ENCODE measurements at places on chromosomes 3 and 15.

DNA sequence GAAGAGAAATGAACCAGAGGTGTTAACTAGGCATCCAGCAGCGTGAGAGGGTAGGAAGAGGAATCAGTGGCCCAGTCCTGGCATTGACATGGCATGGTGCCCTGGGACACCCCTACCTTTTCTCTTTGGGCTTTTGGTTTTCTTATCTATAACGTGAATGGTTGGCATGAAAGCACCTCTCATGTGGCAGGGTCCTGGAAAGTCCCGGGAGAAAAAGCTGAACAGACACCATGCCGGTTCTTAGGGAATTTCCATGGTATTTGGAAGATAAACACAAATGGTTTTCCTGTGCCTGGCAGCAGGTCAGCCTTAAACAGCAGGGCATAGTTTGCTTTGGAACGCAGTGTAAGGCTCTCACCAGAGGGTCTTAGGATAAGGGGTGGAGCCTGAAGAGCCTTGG, 15.4 kb downstream of the ARNT2 start:
- no peak for DNase-seq

- no peak for DNase-seq
Measured at GRCh38 chr3:50327129-50327528, 894 bp downstream of the TUSC2 start.

GRCh38 chr15:78997981-78998499, 53.2 kb upstream of the CTSH start:
- no peak for DNase-seq

DNA sequence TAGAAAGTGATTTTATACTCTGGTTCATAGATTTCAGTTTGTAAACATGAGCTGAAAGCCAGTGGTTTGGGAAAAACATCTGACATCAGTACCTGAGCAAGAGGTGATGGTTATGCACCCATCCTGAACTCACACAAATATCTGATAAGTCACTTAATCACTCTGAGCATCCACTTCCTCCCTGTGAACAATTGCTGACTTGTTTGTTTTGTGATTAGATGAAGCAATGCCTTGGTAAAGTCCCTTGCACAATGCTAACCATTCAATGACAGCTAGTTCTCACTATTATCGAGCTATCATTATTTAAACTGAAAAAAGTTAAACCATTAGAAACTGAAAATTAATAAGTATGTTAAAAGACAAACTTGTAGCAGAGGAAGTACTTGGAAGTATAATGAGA, 303.0 kb downstream of the PLOD2 start:
- DNase-seq, result no peak

DNA sequence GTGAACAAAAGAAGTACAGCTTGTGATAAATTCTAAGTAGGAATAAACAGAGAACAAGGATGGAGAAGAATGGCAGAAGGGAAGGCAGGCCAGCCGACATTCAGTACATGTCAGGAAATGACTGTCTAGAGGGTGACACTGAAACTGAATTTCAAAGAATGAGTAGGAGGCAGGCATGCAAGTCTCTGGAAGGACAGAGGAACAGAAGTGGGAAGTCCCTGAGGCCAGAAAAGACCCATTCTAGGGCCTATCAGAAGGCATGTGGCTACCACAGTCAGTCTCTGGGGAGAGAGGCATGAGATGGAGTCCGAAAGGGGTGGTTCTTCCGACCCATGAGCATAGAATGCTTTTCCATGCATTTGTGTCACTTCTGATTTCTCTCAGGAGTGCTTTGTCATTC, 243.5 kb upstream of the UBE2E2 start:
- no peak for DNase-seq

DNA sequence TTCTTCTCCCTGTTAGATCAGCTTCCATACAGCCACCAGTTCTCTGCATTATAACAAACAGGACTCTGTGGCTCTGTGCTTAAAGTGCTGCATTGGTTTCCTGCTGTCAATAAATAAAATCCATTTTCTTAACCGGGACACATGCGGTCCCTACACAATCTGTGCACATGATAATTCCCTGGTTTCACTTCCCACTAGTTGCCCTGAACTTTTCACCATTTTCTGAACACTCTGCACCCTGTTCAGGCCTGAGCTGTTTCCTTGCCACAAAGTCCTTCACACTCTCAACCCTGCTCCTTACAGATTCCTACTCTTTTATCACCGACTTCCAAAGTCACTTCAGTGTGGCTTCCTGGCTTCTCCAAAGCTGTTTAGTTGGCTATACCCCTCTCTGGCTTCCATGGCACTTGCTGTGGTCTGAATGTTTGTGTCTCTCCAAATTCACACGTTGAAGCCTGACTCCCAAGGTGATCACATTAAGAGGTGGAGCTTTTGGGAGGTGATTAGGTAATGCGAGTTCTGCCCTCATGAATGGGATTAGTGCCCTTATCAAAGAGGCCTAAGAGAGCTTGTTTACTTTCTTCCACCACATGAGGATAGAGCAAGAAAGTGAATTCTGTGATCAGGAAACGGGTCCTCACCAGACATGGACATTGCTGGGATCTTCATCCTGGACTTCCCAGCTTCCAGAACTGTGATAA, 233.4 kb downstream of the CHST2 start:
- DNase-seq, result no peak
